RKO (cell line): ENCODE measurements at places on chromosomes 3 and 15.

GRCh38 chr3:150098621-150099020 is 127.9 kb upstream of the PFN2 start:
- no peak for DNase-seq

- DNase-seq: no peak
Measured at GRCh38 chr3:13009132-13009945, 63.9 kb downstream of the IQSEC1 start.

GRCh38 chr15:23002920-23003319 is 22.8 kb upstream of the CYFIP1 start:
- DNase-seq: no peak

DNA sequence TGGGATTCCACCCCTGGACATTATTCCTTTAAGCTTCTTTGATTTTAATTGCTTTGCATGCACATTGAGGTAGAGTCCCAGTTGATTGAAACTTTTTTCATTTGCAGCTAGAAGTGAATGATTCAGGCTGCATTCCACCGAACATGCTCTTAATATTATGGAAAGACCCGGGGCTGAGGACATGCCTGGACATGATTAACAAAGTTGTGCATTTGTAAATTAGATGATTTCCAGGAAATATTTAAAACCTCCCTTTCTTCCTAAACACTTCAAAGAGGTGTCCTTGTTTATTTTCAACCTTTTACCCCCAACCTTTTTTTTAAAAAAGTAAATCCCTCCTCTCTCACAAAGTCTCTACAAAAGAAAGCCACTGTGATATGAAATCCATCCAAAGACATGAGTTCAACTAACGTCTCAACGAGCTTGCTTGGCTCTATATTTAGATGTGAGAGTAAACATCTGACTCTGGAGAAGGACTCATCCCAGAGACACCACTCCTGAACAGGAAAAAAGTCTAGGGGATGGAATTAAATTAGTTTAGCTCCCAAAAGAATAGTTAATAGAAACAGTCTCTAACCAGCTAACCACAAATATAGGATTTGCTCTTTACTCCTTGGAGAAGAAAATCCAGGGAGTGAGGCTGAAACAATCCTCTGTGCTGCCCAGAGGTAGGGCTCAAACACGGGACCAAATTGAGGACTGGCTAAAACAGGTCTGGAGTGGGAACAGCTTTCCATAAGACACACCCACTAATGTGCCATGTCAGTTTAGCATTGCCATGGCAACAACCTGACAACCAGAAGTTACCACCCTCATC is 83.1 kb downstream of the XXYLT1 start:
- no peak for DNase-seq

DNA sequence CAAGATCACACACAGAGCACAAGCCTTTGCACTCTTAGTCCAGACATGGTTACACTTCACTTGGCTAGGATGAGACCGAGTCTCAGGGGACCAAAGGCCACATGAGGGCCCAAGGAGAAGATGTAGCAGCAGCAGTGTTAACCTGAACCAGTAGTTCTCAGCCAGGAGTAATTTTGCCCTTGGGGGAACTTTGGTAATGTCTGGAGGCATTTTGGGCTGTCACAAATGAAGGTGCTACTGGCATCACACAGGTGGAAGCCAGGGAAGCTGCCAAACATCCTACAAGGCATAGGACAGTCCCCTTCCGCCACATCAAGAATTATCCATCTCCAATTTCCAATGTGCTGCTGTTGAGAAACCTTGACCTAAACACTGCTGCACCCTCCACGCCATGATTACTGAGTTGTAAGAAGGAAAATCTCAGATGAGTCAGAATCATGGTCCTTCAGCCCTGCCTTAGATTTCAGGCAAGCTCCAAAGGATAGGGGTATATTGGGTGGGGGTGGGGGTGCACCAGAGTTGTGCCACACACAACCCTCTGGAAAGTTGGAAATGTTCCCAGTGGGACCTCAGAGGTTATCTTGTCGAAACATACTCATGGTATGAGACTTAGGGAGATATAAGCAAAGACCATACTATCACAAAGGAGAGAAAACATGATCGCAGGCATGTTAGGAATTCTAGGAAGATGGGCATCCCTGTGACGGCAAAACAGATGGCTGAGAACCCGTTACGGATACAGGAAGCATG is 36.2 kb downstream of the SEMA5B start:
- DNase-seq: no peak

GRCh38 chr3:50202353-50203112 is 2.5 kb upstream of the SLC38A3 start:
- DNase-seq: no peak
